ENCODE measurements at places on chromosomes 4 and X. TPM values are rescaled to one million over a fixed set of nuclear protein-coding genes. Genes with fewer than 3 reads are reported as not detected.

DNA sequence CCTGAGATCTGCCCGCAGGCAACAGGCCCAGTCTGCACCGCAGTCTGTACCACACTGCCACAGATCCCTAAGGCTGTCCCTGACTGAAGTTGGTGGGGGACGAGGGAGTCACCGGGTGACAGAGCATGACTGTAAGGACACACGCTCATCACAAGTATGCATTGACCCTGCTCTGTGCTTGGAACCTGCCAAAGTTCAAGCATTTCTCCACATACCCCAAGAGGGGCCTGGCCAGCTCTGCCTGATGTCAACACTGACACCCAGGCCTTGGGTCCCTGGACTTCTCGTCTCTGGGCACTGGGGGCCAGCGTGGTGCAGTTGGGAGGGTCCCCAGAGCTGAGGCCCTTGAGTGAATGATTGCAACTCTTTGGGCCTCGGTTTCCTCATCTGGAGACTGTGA, 7.9 kb downstream of the BLOC1S4 start:
- H3K27me3 ChIP-seq: no peaks in the 10 kb centered on the region
- no peak for DNase-seq
- no peak overlapping the region for H3K27ac ChIP-seq
- no peaks in the 10 kb centered on the region for H3K36me3 ChIP-seq
- no peaks in the 10 kb centered on the region for H3K4me1 ChIP-seq
- H3K4me3 ChIP-seq: no peak overlapping the region

- H3K27me3 ChIP-seq: no peaks in the 10 kb centered on the region
- no peak for DNase-seq
- H3K4me3 ChIP-seq: no peak overlapping the region
- no peaks in the 10 kb centered on the region for H3K36me3 ChIP-seq
- no peaks in the 10 kb centered on the region for H3K4me1 ChIP-seq
- no peak overlapping the region for H3K27ac ChIP-seq
Observed at GRCh38 chr4:25551605-25552004, 104.0 kb upstream of the SLC34A2 start.

DNA sequence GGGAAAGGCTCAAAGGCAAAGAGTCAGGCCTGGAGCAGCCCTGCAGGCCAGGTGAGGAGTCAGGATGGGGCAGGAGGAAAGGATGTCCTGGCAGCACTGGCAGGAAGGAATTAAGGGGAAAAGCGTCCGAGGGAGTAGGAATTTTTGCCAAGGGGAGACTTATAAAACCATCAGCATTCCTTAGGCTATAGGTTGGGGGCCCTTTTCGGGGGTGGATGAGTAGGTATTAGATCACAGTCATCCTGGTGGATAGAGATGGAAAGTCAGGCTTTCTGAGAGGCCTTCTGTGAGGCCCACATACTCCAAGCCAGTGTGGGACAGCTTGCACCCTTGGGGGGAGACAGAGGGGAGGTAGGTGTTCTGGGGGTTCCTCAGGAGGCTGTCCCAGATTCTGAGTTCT, 12.3 kb downstream of the STARD8 start:
- no peaks in the 10 kb centered on the region for H3K4me1 ChIP-seq
- H3K27ac ChIP-seq: no peak overlapping the region
- H3K36me3 ChIP-seq: no peaks in the 10 kb centered on the region
- no peak for DNase-seq
- no peaks in the 10 kb centered on the region for H3K27me3 ChIP-seq

GRCh38 chr4:39323821-39324220, 42.3 kb downstream of the RFC1 start:
- H3K36me3 ChIP-seq: peaks cover 23% of the 10 kb centered on the region
- no peak overlapping the region for H3K27ac ChIP-seq
- H3K4me3 ChIP-seq: no peak overlapping the region
- H3K4me1 ChIP-seq: no peaks in the 10 kb centered on the region
- DNase-seq: peak; percentile 43
- no peaks in the 10 kb centered on the region for H3K27me3 ChIP-seq

- H3K4me1 ChIP-seq: peaks cover 6% of the 10 kb centered on the region
- no peaks in the 10 kb centered on the region for H3K27me3 ChIP-seq
- H3K27ac ChIP-seq: no peak overlapping the region
- H3K4me3 ChIP-seq: no peak overlapping the region
Observed at GRCh38 chr4:82666970-82667665, 105.3 kb upstream of the TMEM150C start.

GRCh38 chrX:140766024-140766611, 56.6 kb downstream of the LINC00632 start:
- DNase-seq: peak; percentile 77
- no peak overlapping the region for H3K27ac ChIP-seq
- H3K4me3 ChIP-seq: peak overlapping the region; percentile 7

DNA sequence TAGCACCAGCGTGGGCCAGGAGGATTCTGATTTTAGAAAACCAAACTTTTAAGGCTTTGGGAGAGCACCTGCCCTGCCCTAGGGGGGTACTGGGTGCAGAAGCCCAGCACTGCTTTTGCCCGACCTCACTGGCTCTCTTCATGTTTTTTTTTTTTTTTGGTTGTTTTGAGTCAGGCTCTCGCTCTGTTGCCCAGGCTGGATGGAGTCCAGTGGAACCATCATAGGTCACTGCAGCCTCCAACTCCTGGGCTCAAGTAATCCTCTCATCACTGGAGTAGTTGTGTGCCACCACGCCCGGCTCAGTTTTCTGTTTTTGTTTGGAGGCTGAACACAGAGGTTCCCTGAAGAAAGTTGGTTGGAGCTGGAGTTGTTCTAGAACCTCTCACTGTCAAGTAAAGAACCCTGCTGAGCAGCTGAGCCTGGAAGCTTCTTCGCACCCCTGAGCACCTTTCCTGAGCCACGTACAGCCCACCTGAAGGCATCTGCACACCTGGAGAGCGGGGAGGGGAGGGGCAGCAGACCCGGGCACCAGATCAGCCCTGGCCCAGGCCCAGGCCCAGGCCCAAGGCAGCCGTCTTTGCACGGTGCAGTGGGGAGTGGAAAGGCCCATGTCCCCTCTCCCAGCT, 49.5 kb downstream of the SHROOM2 start:
- no peaks in the 10 kb centered on the region for H3K27me3 ChIP-seq
- H3K4me1 ChIP-seq: no peaks in the 10 kb centered on the region
- no peak overlapping the region for H3K27ac ChIP-seq
- no peaks in the 10 kb centered on the region for H3K36me3 ChIP-seq
- H3K4me3 ChIP-seq: no peak overlapping the region
- no peak for DNase-seq

DNA sequence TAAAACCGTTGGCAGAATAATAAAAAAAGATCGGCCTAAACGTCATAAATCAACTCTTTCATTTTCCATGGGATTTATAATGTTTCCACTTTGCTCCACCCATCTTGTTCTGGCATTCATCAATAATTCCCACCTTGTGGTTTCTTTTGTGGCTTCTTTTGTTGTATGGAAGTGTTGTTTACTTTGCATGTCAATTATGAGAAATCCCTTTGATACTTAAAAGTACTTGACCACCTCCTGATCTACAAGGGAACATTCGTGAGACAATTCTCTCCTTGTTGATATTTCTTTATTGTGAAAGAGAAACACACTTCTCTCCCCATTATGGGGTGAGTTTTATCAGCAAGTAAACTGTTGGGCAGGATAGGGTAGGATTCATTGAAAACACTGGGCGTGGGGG, 2.8 kb downstream of the AMELX start:
- DNase-seq: no peak
- H3K27me3 ChIP-seq: no peaks in the 10 kb centered on the region
- no peak overlapping the region for H3K27ac ChIP-seq
- H3K36me3 ChIP-seq: no peaks in the 10 kb centered on the region
- H3K4me1 ChIP-seq: no peaks in the 10 kb centered on the region
- H3K4me3 ChIP-seq: no peak overlapping the region

DNA sequence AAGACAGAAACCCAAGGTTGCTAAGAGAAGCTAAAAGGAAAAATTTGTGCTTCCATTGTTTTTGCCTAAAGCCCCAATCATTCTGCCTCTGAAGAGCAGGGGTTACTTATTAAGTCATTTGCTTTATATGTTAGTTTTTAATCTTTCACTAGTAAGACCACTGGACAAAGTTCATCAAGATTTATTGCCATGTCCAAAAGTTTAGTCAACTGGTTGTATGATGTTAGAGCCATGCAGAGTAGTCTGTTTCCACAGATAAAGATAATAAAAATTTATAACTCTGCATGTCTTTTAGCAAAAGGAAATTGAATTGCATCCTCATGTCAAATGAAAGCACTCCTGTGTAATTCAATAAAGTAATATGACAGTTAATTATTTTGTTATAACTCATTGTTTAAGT, 75.8 kb upstream of the PRKG2 start:
- no peak overlapping the region for H3K4me3 ChIP-seq
- no peaks in the 10 kb centered on the region for H3K4me1 ChIP-seq
- H3K27me3 ChIP-seq: no peaks in the 10 kb centered on the region
- H3K36me3 ChIP-seq: no peaks in the 10 kb centered on the region

DNA sequence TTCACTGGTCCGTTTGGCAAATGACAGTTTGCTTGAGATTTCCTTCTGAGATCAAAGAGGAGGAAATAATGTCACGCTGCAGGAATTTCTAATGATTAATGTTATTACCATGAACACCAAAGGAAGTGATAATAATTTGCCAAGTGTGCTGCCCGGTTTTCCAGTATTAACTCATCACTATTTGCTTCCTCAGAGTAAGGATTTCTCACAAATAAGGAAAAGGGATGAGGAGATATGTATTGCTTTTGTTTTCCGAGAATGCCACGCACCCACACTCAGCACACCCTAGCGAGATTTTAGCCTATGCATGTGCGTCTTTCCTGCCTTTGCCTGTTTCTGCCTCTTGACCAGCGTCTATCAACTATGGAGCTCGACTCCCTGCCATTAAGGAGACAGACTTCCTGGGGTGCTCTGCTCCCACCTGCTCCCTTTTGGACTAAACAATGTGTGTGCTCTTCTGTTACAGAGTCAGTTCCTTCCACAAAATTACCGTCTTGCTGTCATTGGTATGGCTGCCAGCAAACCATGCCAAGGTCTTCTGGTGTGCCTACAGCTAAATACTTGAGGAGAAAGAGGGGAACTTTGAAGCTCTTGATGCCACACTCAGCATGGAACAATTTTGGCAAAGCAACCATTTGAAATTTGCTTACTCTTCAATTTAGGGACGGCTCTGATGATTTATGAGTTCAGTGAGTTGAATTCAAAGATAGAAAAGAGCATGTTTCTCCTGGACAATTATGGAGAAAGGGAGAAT, 393.1 kb upstream of the ZFP42 start:
- H3K27ac ChIP-seq: no peak overlapping the region
- no peaks in the 10 kb centered on the region for H3K4me1 ChIP-seq
- no peak overlapping the region for H3K4me3 ChIP-seq
- H3K27me3 ChIP-seq: no peaks in the 10 kb centered on the region

DNA sequence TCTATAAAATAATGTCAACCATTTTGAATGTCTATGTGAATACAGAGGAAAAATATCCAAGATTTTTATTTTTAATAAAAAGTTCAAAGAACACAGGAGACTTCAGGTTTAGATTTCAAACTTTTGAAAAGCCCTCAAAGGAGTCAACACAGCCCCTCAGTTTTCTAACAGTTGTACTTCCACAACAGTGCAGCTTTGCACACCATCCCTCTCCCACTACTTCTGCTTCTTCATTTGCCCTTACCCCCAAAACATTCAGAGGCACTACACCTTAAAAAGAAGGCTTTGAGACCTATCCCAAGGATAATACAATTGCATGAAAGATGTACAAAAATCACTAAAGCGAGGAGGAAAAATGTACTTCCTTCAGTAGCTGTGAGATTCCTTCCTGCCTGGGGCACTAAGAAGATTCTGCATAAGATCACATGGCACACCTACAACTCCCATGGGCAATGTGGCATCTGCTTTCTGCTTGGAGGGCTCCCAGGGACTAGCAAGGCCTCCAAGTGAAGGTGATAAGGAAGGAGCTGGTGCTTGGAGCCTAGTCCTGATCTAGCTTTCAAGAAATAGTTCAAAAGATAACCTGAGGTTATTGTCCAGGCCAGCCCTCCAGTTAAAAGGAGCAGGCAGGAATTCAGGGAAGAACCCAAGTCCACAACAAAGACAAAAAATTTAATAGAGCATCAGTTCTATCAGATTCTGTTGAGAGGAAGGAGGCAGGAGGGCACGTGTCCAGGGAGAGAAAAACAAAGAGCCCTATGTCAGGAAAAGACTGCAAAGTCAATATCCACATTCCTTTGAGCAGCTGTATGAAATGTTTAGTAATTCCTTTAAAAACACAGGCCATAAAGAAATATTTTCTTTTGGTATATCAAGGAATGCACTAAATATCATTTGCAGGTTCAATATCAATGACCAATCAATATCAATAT, 19.1 kb downstream of the ARAP2 start:
- no peak overlapping the region for H3K4me3 ChIP-seq
- H3K27ac ChIP-seq: no peak overlapping the region
- no peaks in the 10 kb centered on the region for H3K27me3 ChIP-seq
- DNase-seq: no peak

- H3K27me3 ChIP-seq: no peaks in the 10 kb centered on the region
- H3K36me3 ChIP-seq: no peaks in the 10 kb centered on the region
- H3K4me3 ChIP-seq: no peak overlapping the region
Observed at GRCh38 chr4:84470204-84470785, 28.8 kb downstream of the NKX6-1 start.

GRCh38 chr4:143667461-143667860, 33.0 kb downstream of the FREM3 start:
- no peaks in the 10 kb centered on the region for H3K27me3 ChIP-seq

DNA sequence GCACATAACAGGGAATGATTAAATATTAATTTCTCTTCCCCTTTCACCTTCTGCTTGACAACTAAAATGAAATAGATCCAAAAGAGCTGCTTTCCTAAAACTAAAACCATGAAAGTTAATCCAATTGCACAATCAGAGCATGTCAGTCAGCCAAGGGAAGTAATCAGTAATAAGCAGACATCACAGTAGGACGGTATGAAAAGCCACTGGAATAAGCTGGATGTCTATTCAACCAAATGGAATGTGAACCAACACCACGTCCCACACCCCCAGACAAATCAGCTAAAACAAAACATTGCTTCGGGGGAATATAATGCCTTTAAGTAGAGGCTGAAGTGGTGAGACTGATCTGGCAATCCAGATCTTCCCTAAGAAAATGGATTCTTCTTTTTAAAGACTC, 859.4 kb upstream of the FTHL17 start:
- H3K36me3 ChIP-seq: no peaks in the 10 kb centered on the region
- no peak overlapping the region for H3K27ac ChIP-seq
- DNase-seq: peak; percentile 64
- no peak overlapping the region for H3K4me3 ChIP-seq
- no peaks in the 10 kb centered on the region for H3K27me3 ChIP-seq

ADH5 gene
- 148 TPM for total RNA-seq

SYN1 gene
- total RNA-seq: 2.0 TPM

FAM53A gene
- total RNA-seq: 7.1 TPM
